Smooth muscle cell of the umbilical artery (primary cell): ENCODE measurements at places on chromosomes 4 and X. TPM values are rescaled to one million over a fixed set of nuclear protein-coding genes. Genes with fewer than 3 reads are reported as not detected.

CFP gene
- total RNA-seq, result 0.05 and 0.30 TPM in 2 replicates

PDGFC gene
- 70.7 and 140 TPM in 2 replicates for total RNA-seq

SULT1B1 gene
- 0.59 and 6.0 TPM in 2 replicates for total RNA-seq

AMTN gene
- total RNA-seq, result not detected in 2 replicates

SERPINA7 gene
- total RNA-seq, result not detected in 2 replicates

SLC26A1 gene
- total RNA-seq, result under 0.01 and 0.09 TPM in 2 replicates

TCEAL6 gene
- total RNA-seq, result not detected in 2 replicates

PRR27 gene
- not detected in 2 replicates for total RNA-seq

CLTRN gene
- 0.42 TPM in 1 of 2 replicates, not detected in the other for total RNA-seq

HTRA3 gene
- total RNA-seq, result 0.42 and 12.5 TPM in 2 replicates

ARR3 gene
- total RNA-seq, result not detected in 2 replicates

GLUD2 gene
- 0.30 and 0.92 TPM in 2 replicates for total RNA-seq

STAP1 gene
- not detected in 2 replicates for total RNA-seq

TMEM255A gene
- total RNA-seq, result under 0.01 and 0.05 TPM in 2 replicates

MAGEA8 gene
- total RNA-seq, result not detected in 2 replicates

XAGE1A gene
- total RNA-seq, result not detected in 2 replicates

NPY5R gene
- not detected in 2 replicates for total RNA-seq

SERTM2 gene
- total RNA-seq, result 0.05 and 1.5 TPM in 2 replicates

TCEANC gene
- 1.5 and 3.9 TPM in 2 replicates for total RNA-seq

VCX2 gene
- total RNA-seq, result not detected in 2 replicates

CDS1 gene
- total RNA-seq, result under 0.01 and 0.05 TPM in 2 replicates

TMEM31 gene
- not detected in 2 replicates for total RNA-seq

MID1 gene
- 28.3 and 37.4 TPM in 2 replicates for total RNA-seq

FAM53A gene
- total RNA-seq, result 1.4 and 3.0 TPM in 2 replicates

SORCS2 gene
- total RNA-seq, result 2.3 and 3.3 TPM in 2 replicates

BEND4 gene
- total RNA-seq, result not detected in 2 replicates

ITGB1BP2 gene
- total RNA-seq, result 4.2 and 6.0 TPM in 2 replicates

MAGEA2 gene
- total RNA-seq, result not detected in 2 replicates

TKTL2 gene
- total RNA-seq, result not detected in 2 replicates

CLNK gene
- total RNA-seq, result not detected in 2 replicates

AREG gene
- 0.14 TPM in 1 of 2 replicates, not detected in the other for total RNA-seq

HOPX gene
- total RNA-seq, result 0.14 TPM in 1 of 2 replicates, not detected in the other

MEPE gene
- total RNA-seq, result not detected in 2 replicates

TMPRSS11B gene
- total RNA-seq, result not detected in 2 replicates

PLP1 gene
- total RNA-seq, result not detected in 2 replicates

FAM13A gene
- 27.6 and 30.4 TPM in 2 replicates for total RNA-seq

GATA1 gene
- not detected in 2 replicates for total RNA-seq
